ENCODE measurements at places on chromosomes 5 and 9.

DNA sequence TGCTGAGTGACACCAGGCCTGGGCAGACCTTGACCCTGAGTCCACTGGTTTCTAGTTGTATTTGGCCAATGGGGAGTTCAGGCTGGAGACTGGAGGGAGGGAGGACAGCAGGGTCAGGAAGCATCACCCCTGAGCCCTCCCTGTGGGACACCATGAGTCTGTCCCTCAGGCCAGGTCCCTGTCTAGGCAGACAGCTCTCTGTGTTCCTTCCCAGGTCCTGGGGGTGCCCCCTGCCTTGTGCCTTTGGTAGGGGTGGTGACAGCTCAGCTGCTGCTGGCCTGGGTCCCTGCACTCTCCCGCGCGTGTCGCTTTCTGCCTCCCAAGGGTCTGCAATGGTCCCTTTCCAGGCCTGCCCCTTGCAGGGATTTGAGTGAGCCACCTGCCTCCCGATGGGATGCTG lies 125.5 kb downstream of the OLFM1 start:
- no peak for DNase-seq

DNA sequence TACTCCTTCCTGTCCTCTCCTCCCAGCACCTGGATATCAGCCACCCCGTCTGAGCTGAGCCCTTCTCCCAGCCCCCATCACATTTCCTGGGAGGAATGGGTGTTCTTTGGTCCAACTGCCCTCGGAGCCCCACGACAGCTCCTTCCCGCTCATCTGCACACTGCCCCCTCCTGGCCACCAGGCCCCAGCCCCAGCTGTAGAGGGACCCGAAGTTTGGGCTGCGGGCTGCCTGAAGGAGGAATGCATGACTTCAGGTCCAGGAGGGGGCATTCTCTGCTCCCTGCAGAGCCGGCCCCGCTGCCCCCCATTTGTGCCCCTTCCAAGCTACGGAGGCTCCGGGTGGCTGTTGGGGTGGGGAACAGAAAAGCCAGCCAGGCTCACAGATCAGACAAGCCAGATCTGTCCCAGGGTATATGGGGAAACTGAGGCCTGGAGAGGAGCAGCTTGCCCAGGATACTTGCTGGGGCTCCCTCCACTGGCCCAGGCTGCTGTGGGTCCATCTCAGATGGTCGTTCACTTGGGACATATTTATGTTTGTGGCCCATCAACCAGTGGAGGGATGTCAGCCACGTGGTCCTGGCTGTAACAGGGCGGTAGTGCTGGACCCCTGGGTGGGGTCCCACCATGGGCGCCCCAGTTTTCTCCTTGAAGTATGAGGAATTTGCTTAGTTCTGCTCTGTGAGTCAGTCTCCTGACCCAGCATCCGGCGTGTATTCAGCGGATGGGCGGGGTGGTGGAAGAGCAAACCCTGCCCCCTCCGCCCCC lies 33.1 kb downstream of the DAB2IP start:
- DNase-seq: no peak

DNA sequence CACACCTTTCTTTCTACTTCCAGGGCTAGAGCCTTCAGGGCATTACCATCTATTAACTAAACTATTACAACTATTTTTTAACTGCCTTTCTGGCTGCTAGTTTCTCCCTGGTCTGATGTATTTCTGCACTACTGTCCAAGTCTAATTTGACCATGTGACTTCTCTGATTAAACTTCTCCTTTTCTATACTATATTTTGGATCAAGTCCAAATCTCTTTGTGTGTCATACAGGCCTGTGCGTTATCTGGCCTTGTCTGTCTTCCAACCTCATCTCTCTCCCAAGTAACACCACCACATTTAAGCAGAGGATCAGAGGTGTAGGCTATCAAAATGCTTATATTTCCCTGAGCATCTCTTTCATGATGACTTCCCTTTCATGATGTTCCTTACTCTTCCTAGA lies 47.2 kb upstream of the OR13F1 start:
- DNase-seq: no peak

- DNase-seq: no peak
Measured at GRCh38 chr5:59002162-59002825, 419.4 kb downstream of the RAB3C start.

- no peak for DNase-seq
Measured at GRCh38 chr9:27939186-27939585, 365.9 kb upstream of the C9orf72 start.

- DNase-seq: no peak
Measured at GRCh38 chr9:3125602-3126405, 281.9 kb upstream of the PUM3 start.

DNA sequence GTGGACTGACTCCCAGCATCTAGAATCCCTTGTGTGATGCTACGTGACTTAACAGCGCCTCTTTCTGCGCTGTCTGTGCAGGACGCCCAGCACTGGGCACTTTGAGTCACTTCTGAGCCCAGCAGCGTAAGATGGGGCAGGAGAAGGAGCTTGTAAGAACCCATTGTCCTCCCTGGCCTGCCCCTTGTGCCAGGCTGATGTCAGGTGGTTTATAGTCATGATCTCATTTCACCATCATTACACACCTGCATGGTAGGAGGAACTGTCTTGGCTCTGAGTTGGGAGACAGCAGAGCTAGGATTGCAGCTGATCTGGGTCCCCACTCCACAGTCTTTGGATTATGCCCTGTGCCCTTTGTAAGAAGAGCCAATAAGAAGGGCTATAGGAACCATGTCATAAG lies 12.2 kb downstream of the ERGIC1 start:
- DNase-seq: no peak

DNA sequence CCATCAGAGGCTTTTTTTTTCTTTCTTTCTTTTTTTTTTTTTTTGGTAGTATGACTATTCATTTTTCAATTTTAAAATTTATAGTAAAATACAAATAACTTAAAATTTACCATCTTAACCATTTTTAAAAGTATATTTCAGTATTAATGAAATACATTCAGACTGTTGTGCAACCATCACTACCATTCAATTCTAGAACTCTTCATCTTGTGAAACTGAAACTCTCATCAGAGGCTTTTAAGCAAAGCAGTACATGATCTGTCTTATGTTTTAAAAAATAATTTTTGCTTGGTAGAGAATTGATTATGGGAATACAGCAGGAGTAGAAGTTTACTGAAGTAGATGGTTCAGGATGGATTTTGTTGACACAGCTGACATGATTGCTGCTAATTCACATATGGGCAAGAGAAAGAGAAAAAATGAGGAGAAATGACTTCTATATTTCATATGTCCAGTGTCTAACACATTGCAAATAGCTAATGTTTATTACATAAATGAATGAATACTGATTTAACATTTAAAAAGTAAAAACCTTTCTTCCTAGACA lies 13.4 kb downstream of the ELOVL7 start:
- DNase-seq: no peak
